ENCODE measurements at places on chromosomes 3 and 15.

- DNase-seq: no peak
These were observed 57.8 kb downstream of the BLM start for GRCh38 chr15:90774731-90775514.

GRCh38 chr15:36218991-36219390, 360.4 kb upstream of the CDIN1 start:
- DNase-seq: no peak

- DNase-seq: peak; percentile 61
These were observed 75.6 kb upstream of the LMOD3 start for GRCh38 chr3:69197922-69198530.

- DNase-seq: no peak
These were observed 131.8 kb downstream of the SMAD6 start for GRCh38 chr15:66833803-66834202.

GRCh38 chr15:31005660-31006059, 14.2 kb upstream of the MTMR10 start:
- DNase-seq: no peak

GRCh38 chr3:50210510-50211367, 5.7 kb downstream of the SLC38A3 start:
- DNase-seq: no peak

DNA sequence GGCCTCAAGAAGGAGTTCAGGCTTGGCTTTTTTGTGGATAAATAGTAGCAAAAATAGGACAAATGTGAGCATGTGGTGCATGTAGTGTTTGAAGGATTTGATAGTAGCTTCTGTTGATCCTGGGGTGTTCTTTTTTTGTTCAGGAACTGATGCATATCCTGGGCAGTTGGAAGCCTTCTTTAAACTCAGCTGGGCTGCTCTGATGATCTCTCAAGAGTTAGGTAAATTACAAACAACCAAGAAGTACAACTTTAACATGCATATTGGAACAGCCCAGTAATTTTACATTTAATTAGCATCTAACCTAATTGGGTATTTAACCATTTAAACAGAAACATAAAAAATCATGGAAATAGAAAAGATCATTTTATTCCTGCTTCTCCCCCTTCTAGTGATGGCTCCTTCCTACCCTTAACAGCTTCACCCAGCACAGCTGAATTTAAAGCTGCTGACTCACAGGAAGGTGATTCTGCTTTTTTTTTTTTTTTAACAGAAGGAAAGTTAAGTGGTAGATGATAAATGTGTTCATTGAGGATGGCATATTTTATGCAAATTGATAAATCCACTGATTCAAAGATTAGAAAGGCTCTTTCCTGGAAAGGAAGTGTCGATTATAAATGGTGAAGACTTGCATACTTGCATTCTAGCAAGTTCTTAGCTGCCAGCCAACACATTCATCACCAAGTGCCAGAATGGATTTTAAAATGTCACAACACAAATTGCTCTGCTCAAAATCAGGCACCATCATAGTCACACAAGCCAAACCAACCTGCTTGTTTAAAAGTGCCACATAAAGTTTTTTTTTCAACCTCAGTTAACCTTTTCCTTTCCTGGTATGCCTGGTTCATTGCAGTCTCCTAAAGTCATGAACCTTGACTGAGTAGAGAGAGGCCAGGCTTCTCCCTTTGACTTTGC, 20.0 kb downstream of the SLC35G2 start:
- DNase-seq: no peak

DNA sequence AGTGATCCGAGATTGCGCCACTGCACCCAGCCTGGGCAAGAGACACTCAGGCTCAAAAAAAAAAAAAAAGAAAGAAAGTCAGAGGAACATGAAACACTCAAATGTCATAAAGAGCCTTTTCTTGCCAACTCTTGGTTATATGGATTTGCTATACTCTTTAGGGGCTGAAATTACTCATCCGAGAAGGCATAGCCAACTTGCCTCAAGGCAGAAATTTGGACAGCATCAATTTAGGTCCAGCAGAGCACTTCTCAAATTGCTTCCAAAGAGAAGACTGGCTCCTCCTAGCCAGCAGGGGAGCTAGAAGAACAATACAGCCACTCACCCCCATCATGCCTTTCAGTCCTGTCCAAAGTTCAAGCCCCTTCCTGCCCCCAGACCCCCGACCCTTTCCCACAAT, 43.8 kb downstream of the OSBPL10 start:
- no peak for DNase-seq

GRCh38 chr15:59306520-59307164, 66.0 kb downstream of the MYO1E start:
- DNase-seq: no peak

- DNase-seq: no peak
These were observed 682 bp downstream of the ETFA start for GRCh38 chr15:76310475-76311099.

DNA sequence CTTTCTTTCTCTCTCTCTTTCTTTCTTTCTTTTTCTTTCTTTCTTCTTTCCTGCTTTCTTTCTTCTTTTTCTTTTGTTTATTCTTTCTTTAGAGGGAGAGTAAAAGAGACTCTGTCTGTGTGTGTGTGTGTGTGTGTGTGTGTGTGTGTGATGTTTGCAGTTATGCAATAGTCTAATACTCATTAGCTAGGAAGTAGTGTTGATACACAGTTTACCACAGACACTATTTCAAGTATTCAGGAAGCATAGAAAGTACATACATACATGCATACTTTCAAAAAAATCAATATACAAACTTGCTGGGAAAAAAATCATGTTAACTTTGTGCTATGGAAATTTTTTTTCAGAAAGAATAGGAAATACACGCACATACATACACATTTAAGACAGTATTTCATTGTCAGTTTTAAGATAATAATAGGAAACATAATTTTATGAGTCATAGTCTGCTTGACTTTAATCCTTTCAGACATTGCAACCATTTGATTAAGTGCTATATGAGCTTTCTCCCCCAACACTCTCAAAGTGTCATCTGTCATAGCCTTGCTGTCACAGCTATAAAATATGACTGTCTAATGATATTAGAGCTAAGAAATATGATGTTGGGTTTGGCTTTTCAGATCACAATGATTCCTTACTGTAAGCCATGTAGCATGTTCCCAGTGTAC, 74.9 kb upstream of the EPHA3 start:
- DNase-seq: no peak

- no peak for DNase-seq
These were observed 357.1 kb upstream of the CFAP20DC start for GRCh38 chr3:59406943-59407342.

All from activated effector memory CD4-positive, alpha-beta T cell treated with Interleukin-2 at 50 U/mL for 16 hours (primary cell).